ENCODE measurements at places on chromosomes 3 and 15.

DNA sequence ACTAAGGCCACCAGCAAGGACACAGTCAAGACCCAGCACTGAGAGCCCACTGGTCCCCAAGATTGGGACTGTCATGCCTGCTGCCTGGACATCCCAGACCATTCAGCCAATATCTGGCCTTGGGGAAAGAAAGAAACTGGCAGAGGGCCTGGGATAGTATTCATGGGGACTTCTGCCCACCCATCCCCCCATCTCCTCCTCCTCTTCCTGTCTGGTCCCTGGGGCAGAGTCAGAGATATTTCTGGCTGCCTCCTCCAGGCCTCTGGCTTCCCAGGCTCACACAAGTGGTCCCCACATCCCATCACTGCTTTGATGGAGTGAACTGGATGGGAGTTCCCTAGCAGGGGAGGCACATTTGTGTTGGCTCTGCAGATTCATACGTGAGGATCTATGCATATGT, 4.2 kb upstream of the RASL12 start:
- DNase-seq = no peak

- peak; percentile 23 for DNase-seq
Measured at GRCh38 chr3:48414376-48415250, 15.3 kb downstream of the PLXNB1 start.

DNA sequence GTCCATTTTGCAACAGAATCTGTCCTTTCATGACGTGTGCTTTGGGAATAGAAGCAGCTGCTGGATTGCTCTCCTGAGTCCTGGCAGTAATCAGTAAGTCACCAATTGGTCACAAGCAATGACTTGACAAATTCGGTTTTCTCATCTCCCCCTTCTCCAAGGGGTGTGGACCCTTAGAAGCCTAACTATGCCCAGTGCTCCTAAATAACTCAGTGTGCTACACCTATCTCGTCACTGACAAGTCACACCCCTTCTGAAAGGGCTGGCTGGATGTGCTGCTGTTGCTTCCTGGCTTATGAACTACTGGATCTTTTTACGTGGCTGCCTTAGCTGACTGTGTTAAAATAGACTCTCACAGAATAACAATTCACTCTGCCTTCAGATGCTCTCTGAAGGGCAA, 1351.5 kb downstream of the ZPLD1 start:
- DNase-seq = no peak

DNA sequence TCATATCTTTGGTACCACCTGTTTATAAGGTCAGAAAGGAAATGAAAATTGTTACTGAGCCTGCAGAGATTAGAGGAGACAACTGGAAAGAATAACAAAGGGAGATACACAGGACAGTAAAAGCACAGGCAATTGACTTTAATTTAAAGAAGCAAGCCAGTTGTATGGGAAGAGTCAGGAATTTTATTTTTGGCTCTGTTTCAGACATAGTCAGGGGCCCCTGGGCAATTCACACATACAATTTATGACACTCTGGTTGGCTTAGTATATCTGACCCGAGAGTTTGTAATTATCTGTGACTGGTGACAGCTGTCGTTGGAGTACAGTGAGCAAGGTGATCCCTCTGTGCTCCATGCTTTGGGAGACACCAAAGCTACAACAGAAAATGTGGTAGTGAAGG, 591.9 kb upstream of the NECTIN3 start:
- no peak for DNase-seq

- no peak for DNase-seq
Measured at GRCh38 chr15:43132830-43133429, 456 bp upstream of the TMEM62 start.

- no peak for DNase-seq
Measured at GRCh38 chr15:57114070-57114469, 195.6 kb downstream of the TCF12 start.

DNA sequence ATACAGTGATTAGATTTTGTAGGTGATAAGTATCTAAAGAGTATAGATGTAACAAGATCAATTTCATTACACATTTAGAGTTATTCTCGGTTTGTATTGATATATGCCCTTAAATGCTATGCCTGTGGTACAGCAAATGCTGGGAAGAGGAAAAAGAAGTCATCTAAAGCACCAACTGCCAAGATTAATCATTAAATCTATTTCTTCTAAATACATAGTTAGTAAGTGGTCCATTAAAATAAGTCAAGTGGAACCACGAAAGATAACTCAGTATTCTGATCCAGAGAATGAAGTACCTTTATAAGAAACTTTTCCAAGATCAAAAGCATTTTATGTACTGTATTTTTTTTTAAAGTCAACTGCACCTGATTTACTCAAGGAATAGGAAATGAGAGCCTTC, 142.1 kb upstream of the CGNL1 start:
- DNase-seq = no peak

Measured in anterior cingulate cortex (tissue), 58 donors.